ENCODE measurements at places on chromosomes 5 and 9. TPM values are rescaled to one million over a fixed set of nuclear protein-coding genes. Genes with fewer than 3 reads are reported as not detected.

Gene ITK
- not detected for total RNA-seq

Gene NR5A1
- 0.35 TPM for total RNA-seq

Gene PWWP2A
- total RNA-seq: 31.6 TPM

Gene EXOC3
- 61.3 TPM for total RNA-seq

Gene IL5
- total RNA-seq: not detected

Gene SPRY4
- total RNA-seq: 42.1 TPM

GRCh38 chr5:181241393-181241975 is 2.2 kb downstream of the RACK1 start:
- DNase-seq: no peak

DNA sequence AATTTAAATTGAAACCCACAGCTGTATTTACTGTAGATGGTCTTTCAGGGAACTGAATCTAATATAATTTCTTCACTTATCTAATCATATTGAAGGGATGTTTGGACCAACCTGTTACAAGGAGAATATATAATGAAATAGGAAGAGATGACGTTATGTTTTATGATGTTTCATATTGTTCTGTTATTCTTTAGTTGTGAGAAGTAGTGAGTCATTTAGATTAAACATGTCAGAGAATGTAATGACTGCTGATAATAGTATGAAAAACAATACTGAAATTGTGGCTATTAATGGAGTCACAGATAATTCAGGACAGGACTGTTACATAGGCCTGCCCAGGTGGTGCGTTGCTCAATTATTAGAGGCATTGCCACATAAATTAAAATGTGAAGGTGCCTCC is 1993.4 kb downstream of the EFNA5 start:
- no peak for DNase-seq

DNA sequence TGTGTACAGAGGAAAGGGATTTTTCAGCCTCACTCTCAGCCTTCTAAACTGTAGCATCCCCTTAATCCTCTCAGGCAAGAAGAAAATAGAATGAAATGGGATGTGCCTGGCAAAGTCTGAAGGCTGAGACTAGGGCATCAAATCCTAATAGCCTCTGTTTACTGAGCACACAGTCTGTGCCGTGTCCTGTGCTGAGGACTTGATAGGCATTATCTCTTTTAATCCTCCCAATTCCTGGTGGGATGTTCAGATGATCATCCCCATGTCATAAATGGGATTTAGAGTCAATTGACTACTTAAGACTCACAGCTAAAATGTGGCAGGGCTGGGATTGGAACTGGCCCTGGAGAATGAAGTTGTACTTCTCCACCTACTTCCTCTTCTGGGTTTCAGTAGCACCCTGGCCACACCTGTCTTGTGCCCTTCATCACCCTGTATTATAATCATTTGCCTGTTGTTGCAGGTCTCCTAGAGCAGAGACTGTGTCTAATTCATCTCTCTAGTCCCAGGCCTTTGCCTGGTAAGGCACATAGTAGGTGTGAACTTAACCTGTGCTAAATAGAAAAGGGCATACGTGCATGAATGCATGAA is 81.0 kb downstream of the WWC1 start:
- DNase-seq: no peak

- DNase-seq: no peak
Measured at GRCh38 chr9:107239474-107239873, 43.6 kb upstream of the RAD23B start.

Data from neural crest cell (in vitro differentiated cells).